ENCODE measurements at places on chromosomes 7 and 10.

DNA sequence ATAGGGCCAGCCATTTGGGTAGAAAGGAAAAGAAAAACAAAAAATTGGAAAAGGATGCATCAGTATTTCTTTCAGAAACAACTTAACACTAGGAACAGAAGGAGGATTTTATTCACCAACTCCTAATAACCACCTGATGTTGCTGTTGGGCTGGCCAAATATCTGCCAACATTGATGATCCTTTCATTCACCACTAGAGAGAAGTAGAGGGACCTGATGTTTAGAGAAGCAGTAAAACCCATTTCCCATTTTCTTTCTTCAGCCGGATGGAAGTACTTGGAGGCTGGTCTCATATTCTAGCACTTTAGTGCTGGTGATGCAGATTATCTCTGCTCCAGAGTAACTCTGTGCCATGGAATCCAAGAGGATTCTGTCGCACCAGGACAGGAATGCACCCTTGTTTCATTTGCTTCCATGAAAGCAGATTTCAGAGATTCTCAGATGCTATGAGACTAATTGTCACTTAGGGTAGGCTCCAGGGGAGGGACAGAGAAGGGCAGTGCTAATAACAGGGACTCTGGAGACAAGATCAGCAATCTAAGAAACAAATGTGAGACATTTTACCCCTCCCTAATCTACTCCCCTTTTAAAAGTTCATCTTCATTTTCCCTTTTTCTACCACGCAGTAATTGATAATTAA lies 3.1 kb downstream of the KLLN start:
- peak; percentile 36 for DNase-seq

DNA sequence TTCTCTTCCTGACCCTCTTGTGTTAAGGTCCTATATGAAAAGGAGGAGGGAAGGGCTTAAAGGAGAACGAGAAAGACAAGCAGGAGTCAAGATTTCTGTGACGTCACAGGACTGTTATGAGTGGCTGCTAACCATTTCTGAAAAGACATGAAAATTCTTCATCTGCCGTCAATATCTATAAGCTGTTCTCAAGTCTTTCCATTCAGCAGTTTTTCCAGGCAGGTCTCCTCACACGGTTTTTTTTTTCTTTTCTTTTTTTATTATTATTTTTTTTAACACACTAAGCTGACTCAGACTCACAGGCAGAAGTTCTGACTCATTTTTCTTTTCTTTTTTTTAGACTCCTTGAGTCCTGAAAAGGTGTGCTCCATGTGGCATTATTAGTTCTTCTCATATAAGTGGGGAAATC lies 72.0 kb downstream of the DGKI start:
- no peak for DNase-seq

- no peak for DNase-seq
Observed at GRCh38 chr10:369684-370448, 234.6 kb downstream of the ZMYND11 start.

DNA sequence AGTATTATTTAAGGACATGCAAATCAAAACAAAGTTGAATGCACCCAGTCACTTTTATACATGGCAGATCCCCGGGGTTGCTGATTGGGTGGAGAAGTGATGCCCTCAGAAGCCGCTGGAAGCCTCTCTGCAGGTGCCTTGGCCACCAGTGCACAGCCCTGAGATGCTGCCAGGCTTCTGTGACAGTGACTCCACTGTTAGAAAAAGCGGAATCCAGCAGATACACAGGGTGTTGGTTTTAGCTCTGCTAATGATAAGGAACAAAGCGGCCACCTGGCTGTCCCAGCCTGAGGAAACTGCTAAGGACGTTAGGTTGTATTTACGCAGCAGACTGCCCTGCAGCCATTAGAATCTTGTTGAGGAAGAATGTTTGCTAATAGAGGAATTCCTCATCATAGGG lies 47.5 kb downstream of the JAKMIP3 start:
- DNase-seq, result no peak

Data from NCI-H1105 (cell line).